T-cell (primary cell): ENCODE measurements at places on chromosomes 13 and 19.

DNA sequence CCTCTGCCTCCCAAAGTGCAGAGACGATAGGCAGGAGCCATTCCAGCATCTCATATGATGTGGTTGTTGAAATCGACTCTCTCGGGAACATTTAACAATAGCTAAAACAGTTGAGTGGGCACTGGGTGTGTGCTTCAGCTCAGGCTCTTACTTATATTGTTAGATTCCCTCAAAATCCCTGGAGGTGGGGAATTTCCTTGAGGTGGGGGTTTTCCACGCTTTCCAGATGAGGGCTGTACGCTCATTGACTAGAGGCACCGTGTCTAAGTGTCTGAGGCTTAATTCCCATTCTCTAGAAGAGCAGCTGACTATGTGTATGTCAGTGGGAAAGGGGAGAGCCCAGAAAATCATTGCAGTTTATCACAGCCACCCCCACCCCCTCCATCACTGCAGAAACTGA is 10.8 kb upstream of the GRAMD1A start:
- H3K27ac ChIP-seq: no peak overlapping the region
- H3K36me3 ChIP-seq: no peaks in the 10 kb centered on the region
- DNase-seq: no peak
- H3K4me1 ChIP-seq: peaks cover 5% of the 10 kb centered on the region
- no peaks in the 10 kb centered on the region for H3K27me3 ChIP-seq

DNA sequence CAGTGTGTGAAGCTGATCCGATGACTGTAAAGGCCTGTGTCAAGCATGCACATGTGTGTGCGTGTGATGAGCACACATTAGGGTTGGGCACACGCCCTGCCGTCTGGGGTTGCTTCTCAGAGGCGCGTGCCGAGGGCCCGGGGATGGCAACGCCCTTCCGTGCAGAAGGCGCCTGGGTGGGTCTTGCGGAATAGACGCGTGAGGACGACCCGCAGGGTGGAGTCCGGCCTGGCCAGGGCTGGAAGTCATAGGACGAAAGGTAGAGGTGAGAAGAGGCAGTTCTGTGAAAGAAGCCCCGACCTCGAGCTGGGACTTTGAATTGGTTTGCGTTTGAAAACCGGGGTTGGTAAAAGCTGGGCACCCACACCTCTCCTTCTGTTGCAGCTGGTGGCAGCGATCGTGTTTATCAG is 35.7 kb downstream of the TMEM255B start:
- peaks cover 18% of the 10 kb centered on the region for H3K27me3 ChIP-seq
- H3K4me3 ChIP-seq: no peak overlapping the region
- H3K36me3 ChIP-seq: no peaks in the 10 kb centered on the region
- no peaks in the 10 kb centered on the region for H3K4me1 ChIP-seq

GRCh38 chr19:49560358-49560900 is 19.9 kb downstream of the NOSIP start:
- peaks cover 60% of the 10 kb centered on the region for H3K4me1 ChIP-seq
- H3K4me3 ChIP-seq: peak overlapping the region; percentile 65
- H3K27ac ChIP-seq: peak overlapping the region; percentile 79
- H3K36me3 ChIP-seq: no peaks in the 10 kb centered on the region

DNA sequence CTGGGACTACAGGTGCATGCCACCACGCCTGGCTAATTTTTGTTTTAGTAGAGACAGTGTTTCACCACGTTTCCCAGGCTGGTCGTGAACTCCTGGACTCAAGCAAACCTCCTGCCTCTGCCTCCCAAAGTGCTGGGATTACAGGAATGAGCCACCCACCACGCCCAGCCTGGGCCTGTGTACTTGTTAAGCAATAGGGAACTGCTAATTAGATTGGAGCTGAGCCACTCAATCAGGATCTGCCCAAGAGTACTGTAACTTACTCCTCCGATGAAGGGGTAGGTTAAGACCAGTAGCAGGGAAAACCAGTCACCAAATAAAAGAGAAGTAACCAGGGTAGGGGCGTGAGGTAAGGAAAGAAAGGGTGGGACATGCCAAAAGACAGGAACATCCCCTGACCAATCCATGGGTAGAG is 2.3 kb downstream of the DDX39A start:
- DNase-seq: no peak
- peaks cover 13% of the 10 kb centered on the region for H3K4me1 ChIP-seq
- H3K27ac ChIP-seq: peak overlapping the region; percentile 96
- peaks cover 9% of the 10 kb centered on the region for H3K36me3 ChIP-seq
- no peaks in the 10 kb centered on the region for H3K27me3 ChIP-seq

DNA sequence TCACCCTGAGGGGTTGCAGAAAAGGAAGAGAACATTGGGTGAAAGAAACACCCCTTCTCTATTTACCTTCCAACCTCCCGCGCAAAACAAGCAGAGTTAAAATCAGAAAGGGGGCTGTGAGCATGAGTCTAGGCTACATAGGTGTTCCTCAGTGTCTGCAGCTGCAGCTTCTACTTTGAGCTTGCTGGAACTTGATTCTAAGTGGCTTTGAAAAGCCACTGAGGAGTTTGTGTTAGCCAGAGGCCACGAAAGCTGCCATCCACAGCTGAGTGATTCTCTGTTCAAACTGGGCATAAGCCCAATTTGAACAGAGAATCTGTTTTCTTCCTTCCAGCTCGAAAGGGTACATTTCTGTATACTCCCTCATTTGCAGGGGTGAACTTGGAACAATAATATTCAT is 343.9 kb downstream of the PCDH9 start:
- H3K27ac ChIP-seq: no peak overlapping the region
- no peaks in the 10 kb centered on the region for H3K36me3 ChIP-seq
- H3K4me3 ChIP-seq: no peak overlapping the region
- DNase-seq: no peak
- no peaks in the 10 kb centered on the region for H3K4me1 ChIP-seq

DNA sequence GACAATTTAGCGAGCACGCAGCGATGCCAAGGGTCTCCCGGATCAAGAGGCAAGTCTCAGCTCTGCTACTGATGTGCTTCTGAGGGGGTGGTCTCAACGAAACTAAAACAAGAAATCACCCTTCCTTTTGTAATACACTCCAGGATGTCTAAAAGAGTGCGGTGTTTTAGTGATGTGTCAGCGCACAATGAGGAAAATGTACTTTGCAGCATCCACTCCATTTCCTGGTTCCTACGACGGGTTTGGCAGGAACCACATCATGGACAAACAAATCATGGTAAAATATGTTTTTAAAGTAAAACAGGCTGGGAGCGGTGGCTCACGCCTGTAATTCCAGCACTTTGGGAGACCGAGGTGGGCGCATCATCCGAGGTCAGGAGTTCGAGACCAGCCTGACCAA is 154.0 kb upstream of the TSC22D1 start:
- no peak for DNase-seq
- H3K27ac ChIP-seq: no peak overlapping the region
- H3K4me3 ChIP-seq: no peak overlapping the region
